CD4-positive, alpha-beta T cell treated with Interleukin-15 for 1 hour (primary cell): ENCODE measurements at places on chromosomes 6 and 20.

GRCh38 chr6:19042420-19042819, 655.3 kb downstream of the RNF144B start:
- no peak for DNase-seq

GRCh38 chr6:139882977-139883728, 508.7 kb upstream of the CITED2 start:
- no peak for DNase-seq

- no peak for DNase-seq
Measured at GRCh38 chr20:61744691-61745396, 320.8 kb downstream of the TAF4 start.

DNA sequence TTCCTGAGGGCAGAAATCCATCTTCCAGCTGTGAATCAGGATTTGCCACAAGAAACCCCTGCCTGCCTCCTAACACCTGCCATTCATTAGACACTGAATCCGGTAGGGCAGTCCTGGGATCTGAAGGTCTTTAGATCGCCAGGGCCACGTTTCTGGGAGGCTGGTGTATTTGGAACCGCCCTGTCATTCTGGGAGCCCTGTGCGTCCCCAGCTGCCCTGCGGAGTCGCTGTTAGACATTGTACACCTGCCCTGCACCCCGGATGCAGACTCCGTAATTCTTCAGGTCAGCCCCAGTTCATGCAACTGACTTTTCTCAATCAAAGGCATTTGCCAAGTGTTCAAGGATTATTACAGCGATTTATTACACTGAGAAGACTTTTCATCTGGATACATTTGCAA, 193.2 kb downstream of the TBC1D7 start:
- DNase-seq = no peak

DNA sequence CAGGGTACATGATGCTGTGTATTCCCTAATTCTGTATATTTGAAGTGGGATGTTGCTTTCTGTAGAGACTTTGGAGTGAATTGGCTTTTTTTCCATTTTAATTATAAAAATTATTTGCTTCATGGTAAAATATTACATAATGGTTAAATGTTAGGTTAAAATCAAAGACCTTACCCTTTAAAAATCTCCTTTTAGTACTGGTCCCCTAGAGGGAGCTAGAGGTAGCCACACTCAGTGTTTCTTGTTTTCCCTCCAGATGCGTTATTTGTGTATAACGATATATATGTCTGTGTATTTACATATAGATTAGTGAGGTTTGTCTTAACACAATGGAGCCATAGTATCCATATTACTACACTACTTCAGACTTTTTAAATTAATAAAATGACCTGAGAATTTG, 146.7 kb downstream of the PLCB4 start:
- DNase-seq = no peak

DNA sequence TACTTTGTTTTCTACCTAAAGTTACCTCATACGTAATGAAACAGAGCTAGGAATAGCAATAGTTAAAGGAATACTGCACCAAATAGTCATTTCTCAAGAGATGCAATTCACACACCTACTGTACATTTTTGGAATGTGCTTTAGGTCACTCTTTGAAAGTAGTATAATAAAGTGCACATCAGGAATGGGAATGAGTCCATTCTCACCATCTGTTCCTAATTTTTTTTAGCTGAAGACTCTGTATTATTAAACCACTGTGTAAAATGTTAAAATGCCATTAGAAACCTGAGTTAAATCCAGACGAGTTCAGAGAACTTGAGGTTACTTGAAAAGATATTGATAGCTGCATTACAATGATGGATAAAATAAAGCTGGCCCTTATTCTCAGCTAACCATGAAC, 51.9 kb upstream of the EPHA7 start:
- no peak for DNase-seq

DNA sequence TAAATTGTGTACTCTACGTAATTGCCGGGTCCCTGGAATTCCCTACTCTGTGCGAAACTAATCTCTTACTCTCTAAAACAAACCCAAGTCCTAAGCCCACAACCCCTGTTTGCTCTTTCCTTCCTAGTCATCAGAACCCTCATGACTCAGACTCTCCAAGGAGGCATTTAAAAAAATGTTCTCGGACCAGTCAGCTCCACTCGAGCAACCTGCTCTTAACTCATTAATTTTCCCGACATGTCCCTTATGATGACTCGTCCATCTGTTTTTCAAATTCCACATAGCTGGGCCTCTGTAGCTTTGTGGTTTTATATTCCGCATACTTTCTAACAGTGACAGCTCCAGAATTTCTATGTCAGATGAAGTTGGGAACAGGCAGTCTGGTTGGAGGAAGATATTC, 2.6 kb upstream of the MUC22 start:
- no peak for DNase-seq

GRCh38 chr6:129590408-129591022, 119.5 kb downstream of the ARHGAP18 start:
- DNase-seq = no peak

GRCh38 chr6:62775427-62776022, 435.7 kb upstream of the FKBP1C start:
- no peak for DNase-seq

GRCh38 chr20:63309261-63310071, 16.5 kb downstream of the COL20A1 start:
- DNase-seq = no peak

DNA sequence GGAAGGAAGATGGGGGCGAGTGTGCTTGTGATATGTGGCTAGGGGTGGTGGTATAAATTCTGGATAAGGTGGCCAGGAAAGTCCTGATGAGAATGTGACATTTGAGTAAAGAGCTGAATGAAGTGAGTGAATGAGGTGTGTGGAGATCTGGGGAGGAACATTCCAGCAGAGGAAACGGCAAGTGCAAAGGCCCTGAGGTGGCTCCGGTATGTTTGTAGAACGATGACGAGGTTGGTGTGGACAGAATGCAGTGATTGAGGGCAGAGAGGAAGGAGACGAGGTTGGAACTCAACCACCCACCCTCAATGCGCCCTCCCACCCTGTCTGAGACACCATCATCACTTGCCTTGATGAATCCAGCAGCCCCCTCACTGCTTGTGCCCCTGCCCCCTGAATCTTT, 214.1 kb upstream of the RNF24 start:
- no peak for DNase-seq
